ENCODE measurements at places on chromosomes 4 and X. TPM values are rescaled to one million over a fixed set of nuclear protein-coding genes. Genes with fewer than 3 reads are reported as not detected.

DNA sequence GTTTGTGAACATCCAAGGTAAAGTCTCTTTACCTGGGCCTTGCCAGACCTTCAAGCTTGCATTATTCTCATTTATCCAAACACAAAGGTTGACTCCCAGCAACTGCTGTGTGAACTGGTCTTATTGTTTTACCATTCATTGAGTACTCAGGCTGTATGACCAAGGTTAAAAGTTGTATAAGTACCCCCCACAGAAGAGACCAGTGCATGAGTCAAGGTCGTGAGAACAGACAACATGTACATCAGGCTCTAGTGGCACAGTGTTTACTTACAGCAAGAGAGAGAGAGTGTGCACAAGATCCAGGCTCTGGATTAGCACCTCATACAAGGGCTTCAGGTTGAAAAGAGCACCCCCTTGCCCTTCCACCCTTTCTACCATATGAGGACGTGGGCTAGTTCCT lies 77.4 kb upstream of the EFNB1 start:
- H3K36me3 ChIP-seq = no peaks in the 10 kb centered on the region
- no peaks in the 10 kb centered on the region for H3K27me3 ChIP-seq
- H3K4me1 ChIP-seq = peaks cover 3% of the 10 kb centered on the region
- H3K4me3 ChIP-seq = no peak overlapping the region

NOX1 gene
- total RNA-seq = not detected

- H3K4me3 ChIP-seq = no peak overlapping the region
- DNase-seq = no peak
- peak overlapping the region; percentile 76 for H3K27ac ChIP-seq
- peaks cover 58% of the 10 kb centered on the region for H3K36me3 ChIP-seq
- peaks cover 43% of the 10 kb centered on the region for H3K4me1 ChIP-seq
Observed at GRCh38 chr4:17580969-17581368, 4.0 kb downstream of the LAP3 start.

- DNase-seq = no peak
- no peaks in the 10 kb centered on the region for H3K27me3 ChIP-seq
Observed at GRCh38 chrX:102859550-102859871, 77.6 kb upstream of the RAB40AL start.

SFRP2 gene
- total RNA-seq = not detected

NIPAL1 gene
- 3.8 TPM for total RNA-seq

TXK gene
- total RNA-seq = 7.6 TPM

SASH3 gene
- total RNA-seq = 115 TPM

- H3K4me1 ChIP-seq = no peaks in the 10 kb centered on the region
- H3K27ac ChIP-seq = no peak overlapping the region
- DNase-seq = no peak
Observed at GRCh38 chr4:179855469-179855868, 2387.7 kb upstream of the TENM3 start.

DNA sequence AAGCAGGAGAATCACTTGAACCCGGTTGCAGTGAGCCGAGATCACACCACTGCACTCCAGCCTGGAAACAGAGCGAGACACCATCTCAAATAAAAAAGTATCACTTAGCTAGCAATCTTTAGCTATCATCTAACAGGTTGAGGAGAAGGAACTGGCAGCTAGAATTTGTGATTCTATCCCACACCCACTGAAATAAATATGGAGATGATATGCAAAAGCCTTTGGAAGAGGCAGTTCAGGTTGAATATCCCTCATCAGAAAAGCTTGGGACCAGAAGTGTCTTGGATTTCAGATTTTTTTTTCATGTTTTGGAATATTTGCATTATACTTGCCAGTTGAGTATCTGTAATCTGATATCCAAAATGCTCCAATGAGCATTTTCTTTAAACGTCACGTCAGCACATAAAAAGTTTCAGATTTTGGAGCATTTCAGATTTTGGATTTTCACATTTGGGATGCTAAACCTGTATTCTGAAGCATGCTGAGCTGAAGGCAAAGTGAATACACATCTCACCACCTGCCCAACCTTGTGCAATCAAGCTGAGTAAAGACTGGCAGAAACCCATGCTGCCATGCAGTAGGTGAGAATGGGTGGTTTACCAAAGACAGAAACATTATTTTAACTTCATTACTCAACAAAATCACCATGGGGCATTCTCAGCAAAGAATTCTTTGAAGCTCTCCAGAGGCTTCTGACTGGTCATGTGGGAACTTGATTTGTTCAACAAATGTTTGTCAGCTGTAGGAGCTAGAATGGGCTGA lies 159.3 kb downstream of the SH3KBP1 start:
- peaks cover 50% of the 10 kb centered on the region for H3K4me1 ChIP-seq
- H3K27me3 ChIP-seq = no peaks in the 10 kb centered on the region
- peaks cover 13% of the 10 kb centered on the region for H3K36me3 ChIP-seq

GLOD5 gene
- not detected for total RNA-seq

GRCh38 chr4:3375688-3376087 lies 66.1 kb upstream of the HGFAC start:
- peaks cover 4% of the 10 kb centered on the region for H3K4me1 ChIP-seq
- no peak overlapping the region for H3K27ac ChIP-seq
- H3K27me3 ChIP-seq = peaks cover 13% of the 10 kb centered on the region
- DNase-seq = no peak
- no peaks in the 10 kb centered on the region for H3K36me3 ChIP-seq
- H3K4me3 ChIP-seq = no peak overlapping the region

DNA sequence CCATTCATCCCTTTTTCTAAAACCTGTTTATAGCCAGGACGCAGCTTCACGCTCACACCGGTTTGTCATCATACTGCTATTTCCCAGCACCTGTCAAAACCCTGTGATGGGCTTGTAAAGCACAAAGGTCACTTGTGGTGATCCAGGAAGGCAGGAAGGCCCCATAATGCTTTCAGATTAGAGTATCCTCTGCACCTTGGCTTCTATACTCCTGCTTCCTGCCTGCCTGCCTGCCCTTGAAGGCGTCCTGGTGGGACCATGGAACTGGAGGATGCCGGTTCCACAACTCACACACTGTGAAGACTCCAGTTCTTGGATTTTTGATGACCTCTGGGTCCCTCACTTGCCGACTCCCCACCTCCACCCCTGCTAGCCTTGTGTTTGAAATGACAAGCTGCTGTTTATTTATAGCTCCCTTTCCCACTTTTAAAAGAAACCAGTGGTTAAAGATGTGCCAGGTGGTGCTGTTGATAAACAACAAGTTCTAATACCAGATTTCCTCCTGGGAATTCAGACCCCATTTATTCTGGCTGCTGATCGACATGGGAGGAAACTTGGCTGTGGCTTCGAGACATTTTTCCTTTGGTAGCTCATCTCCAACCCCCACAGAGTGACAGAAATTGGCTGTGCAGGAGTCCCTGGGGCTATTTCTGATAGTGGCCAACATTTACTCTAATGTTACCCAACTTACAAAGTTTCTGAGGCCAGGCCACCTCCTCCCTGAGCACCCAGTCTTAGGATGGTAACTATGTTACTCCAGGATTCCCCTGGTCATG lies 211.5 kb downstream of the KDR start:
- H3K27ac ChIP-seq = no peak overlapping the region
- H3K4me1 ChIP-seq = no peaks in the 10 kb centered on the region
- no peak for DNase-seq
- H3K27me3 ChIP-seq = no peaks in the 10 kb centered on the region

DNA sequence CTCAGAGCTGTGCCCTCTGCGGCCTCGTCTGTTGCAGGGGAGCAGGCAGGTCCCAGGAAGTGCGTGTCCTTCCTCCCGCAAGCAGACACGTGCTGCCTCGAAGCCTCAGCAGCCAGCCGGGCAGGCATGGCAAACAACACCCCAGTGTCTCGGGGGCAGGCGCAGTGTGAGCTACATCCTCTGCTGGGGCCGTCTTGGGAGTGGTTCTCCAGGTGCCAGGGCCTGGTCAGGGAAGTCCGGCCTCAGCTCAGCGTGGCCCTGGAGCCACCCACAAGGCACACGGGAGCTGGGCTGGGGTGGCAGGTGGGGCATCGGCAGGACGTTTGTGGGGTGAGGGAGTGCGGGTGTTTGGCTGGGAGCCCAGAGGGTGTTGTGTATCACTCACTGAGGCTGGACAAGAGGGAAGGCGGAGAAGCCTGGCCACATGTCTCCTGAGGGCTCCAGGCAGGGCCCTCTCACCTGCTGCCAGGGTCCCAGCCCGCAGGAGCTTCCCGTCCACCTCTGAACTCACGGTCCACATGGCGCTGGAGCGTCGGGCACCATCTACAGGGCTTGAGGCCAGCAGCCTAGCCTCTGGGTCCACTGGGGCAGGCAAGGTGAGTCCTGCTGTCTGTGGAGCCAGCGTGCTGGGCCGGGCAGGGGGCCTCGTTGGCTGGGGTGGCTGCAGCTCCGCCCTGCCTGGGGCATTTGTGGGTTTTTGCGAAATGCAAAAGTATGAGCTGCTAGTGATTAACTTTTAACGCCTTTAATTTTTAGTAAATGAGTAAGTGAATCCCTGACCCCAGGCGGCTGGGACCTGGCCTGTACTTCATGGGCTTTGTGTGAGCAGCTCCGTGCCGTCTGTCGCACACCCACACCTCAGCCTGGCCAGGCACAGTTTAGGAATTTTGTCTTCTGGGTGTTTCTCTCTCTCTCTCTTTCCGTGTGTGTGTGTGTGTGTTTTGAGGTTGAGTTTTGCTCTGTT lies 17.3 kb upstream of the UVSSA start:
- peaks cover 24% of the 10 kb centered on the region for H3K4me1 ChIP-seq
- H3K36me3 ChIP-seq = peaks cover 28% of the 10 kb centered on the region
- no peaks in the 10 kb centered on the region for H3K27me3 ChIP-seq
- peak overlapping the region; percentile 33 for H3K4me3 ChIP-seq

- DNase-seq = no peak
- H3K27me3 ChIP-seq = peaks cover 2% of the 10 kb centered on the region
- H3K27ac ChIP-seq = no peak overlapping the region
- H3K4me1 ChIP-seq = no peaks in the 10 kb centered on the region
- H3K36me3 ChIP-seq = no peaks in the 10 kb centered on the region
Observed at GRCh38 chrX:31228415-31228832, 156.6 kb upstream of the FTHL17 start.

MAGEA8 gene
- not detected for total RNA-seq
